ENCODE measurements at places on chromosomes 12 and 14.
A peak's percentile ranks its signal among the peaks of the same experiment; 100 is the strongest.

GRCh38 chr12:49932023-49932422, 18.5 kb upstream of the AQP2 start:
- DNase-seq = no peak

DNA sequence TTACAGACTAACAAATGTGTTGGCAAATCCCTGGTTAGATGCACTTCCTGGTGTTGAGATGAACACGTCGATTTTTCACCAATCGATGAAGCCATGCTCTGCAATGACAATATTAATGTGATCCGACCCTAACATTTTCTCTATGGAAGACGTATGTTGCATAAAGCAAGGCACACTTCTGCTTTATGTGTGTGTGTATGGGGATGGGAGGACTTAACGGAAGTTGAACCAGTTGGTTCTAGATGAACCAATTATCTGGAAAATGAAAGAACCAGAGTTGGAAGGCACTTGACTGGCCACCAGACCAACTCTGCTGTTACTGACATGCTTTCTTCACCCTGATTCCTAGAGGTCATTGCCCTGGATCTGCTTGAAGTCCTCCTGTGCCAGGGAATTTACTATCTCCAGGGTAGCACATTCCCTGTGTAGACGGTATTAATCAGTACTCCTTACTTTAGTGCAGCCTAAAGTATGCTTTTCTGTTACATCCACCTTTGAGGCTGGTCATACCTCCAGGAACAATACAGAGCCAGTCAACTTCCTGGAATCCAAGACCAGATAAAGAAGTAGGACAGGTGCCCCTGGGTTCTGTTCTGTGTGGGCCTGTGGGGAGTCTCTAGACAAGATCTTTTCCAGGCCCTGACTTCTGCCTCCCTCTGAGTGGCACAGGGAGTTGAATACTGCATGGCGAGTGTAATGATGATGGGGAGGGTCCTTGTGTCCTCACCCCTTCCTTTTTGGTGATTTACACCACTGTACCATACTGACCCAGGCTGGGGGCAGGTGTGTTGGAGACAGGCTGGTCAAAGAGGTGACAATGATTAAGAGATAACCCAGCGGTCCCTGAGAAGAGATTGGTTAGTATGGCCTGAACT, 4.1 kb downstream of the SDR39U1 start:
- no peak for DNase-seq

DNA sequence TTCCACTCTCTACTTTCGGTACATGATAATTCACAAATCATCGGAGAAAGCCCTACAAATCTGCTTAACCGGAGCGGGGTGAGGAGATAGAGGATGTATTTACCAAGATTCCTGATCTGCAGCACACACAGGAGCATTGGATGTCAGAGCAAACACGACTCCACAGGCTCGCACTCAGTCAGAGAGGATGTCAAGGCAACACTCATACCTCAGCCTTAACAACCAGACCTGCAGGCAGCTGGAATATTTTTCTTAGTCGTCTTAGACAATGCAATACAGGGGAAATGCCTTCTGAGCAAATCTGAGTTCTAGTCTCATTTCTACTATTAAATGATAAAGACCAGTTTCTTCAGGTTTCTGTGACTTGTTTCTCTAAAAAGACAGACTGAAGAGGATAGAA, 159.3 kb upstream of the CPNE8 start:
- DNase-seq = no peak

GRCh38 chr12:102535306-102535705, 54.9 kb upstream of the IGF1 start:
- DNase-seq = no peak

DNA sequence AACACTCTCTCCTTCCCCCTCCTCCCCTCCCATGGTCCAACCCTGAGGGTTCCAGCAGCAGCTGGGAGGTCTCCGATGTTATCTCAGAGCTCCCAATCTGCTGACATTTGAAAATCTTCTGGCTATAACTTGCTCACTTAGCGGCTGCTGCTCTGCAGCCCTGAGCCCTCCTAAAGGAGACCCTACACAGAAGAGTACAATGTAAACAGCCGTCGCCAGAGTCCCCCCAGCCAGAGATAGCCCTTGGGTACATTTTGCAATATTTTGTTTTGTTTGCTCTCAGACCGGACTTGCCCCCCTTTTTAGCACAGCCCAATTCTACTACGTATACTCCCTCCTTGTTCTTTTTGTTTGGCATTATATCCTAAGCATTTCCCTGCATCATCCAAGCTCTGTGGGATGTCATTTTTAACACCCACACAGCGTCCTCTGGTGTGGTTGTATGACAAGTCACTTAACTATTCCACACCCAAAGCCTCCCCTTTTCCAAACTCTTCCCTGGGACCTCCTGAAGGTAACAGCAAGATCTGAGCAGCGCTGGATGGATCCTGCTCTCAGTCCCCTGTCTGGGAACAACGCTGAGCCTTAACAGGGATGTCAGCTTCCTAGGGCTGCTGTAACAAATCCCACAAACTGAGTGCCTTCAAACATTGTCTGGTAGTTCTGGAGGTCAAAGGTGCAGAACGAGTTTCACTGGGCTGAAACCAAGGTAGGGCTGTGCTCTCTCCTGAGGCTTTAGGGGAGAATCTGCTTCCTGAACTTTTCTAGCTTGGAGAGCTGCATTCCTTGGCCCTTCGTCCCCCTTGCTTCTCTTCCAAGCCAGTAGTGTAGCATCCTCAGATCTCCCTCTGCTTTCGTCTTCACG, 25.3 kb upstream of the TCL1B start:
- no peak for DNase-seq

- DNase-seq = no peak
These were observed 11.2 kb downstream of the ZDHHC22 start for GRCh38 chr14:77130386-77130785.

DNA sequence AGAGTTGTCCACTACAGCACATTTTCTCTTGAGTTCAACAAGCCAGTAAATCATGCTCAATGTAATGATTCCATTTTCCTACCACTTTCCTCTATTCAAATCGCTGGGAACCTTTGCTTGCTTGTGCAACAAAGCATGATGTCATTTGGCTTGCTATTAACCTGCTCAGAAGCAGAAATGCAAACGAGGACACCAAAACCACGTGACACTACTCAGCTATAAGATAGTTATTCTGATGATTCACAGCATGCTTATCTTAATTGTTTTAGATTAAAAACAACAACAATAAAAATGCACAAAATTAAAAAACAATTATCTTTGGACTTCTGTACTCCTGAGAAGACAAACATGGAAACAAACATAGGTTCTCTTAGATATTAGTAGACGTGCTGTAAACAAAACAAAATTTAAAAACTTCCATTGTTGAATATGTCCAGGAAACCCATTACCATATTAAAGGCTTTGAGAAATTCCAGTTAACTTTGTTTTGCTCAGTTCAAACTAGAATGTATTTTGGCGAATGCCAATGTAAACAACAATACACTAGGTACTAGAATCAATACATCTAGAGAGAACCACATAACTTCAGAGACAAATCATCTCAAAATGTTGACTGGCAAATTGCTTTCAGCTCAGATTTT, 77.5 kb upstream of the KRAS start:
- peak; percentile 43 for DNase-seq

GRCh38 chr14:73168274-73168673, 32.0 kb downstream of the PSEN1 start:
- no peak for DNase-seq

GRCh38 chr12:55659486-55660385, 23.0 kb downstream of the OR10P1 start:
- no peak for DNase-seq

- DNase-seq = peak; percentile 59
These were observed 5.7 kb upstream of the VTI1B start for GRCh38 chr14:67680121-67680602.

- DNase-seq = no peak
These were observed 30.9 kb downstream of the TBC1D15 start for GRCh38 chr12:71870416-71870815.

DNA sequence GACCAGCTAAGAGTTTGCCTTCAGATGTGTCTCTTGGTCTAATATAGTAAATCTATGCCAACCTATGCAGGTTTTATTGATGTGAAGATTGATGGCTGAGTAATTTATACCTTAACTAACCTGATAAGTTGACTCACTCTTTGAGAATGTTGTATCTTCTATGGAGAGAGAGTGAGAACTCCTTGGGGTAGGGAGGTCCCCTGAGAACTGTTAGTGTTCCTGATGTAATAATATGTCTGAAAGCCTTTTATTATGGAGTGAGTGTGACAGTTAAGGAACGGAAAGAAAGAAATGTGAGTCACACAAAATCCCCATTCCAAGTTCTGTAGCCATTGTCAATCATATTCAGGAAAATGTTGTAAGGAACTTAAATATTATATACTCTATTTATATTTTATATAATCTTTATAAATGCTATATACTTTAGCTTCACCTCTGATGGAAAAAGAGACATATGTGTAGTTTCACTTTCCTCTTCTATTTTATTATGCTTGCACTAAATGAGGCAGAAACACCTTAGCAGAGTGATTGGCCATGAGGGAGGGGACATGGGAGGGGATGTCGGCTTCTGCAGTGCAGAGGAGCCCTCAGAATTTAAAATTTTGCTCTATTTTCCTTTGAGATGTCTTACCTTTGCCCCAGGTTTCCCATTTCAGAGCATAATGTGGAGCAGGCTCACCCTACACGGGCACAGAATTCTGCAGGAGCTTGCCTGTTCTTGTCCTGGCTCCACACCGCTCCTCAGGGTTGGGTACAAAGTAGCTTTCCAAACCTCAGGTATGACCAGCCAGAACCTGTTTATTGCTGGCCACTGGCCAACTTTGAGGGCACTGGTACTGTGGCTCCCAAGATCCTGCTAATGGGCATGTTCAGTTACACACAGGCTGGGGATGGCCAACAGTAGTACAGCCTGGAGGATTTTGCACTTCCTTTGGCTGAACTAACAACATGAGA, 57.7 kb downstream of the ARF6 start:
- DNase-seq = peak; percentile 94

DNA sequence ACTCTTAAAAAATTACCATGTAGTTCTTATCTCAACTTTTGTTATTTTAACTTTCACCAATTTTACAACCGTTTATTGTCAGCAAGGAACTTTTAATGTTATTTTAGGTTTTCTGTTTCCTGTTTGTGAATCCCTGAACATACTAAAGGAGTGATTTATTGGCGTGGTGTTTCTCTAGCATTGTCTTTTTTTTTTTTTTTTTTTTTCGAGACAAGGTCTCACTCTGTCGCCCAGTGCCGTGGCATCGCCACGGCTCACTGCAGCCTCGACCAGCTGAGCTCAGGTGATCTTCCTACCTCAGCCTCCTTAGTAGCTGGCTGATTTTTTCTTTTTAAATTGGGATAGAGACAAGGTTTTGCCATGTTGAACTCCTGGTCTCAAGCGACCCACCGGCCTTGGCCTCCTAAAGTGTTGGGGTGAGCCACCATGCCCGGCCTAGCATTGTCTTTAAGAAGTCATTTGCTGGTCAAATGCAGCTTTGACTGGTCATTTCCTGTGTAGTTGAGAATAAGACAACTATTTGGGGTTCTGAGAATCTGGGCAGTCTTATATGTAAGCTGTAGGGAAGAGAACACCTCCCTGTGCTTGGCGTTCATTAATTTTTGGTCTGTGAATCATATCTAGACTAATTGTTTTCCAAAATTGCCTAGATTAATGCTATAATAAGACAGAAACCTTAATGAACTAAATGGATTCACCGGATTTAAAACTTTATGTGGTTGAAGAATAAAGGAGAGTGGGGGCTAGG, 2.1 kb downstream of the WASHC4 start:
- DNase-seq = no peak

DNA sequence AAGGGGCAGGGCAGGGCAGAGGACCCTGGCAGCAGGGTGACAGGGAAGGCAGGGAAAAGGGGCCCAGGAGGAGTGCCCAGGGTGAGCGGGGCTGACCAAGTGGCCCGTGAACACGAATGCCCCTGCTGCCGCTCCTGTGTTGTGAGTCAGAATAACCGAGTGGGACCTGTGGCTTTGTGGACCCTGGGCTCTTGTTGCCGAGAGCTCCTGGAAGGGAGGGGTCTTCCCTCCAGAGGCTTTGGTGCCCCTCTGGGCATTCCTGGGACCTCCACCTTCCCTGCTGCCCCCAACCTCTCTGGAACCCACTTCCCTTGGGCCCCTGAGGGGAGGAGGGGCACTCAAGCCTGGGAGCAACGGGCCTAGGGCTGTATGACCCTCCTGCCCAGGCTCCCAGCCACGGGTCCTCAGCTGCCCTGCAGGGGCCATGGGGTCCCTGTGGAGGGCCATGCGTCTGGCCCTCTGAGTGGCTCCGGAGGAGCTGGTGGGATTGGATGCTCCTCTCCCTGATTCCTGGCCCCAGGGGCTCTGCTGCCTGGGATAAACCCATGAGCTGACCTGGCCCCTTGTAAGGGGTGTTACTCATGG, 319.4 kb downstream of the TMEM121 start:
- DNase-seq = no peak

DNA sequence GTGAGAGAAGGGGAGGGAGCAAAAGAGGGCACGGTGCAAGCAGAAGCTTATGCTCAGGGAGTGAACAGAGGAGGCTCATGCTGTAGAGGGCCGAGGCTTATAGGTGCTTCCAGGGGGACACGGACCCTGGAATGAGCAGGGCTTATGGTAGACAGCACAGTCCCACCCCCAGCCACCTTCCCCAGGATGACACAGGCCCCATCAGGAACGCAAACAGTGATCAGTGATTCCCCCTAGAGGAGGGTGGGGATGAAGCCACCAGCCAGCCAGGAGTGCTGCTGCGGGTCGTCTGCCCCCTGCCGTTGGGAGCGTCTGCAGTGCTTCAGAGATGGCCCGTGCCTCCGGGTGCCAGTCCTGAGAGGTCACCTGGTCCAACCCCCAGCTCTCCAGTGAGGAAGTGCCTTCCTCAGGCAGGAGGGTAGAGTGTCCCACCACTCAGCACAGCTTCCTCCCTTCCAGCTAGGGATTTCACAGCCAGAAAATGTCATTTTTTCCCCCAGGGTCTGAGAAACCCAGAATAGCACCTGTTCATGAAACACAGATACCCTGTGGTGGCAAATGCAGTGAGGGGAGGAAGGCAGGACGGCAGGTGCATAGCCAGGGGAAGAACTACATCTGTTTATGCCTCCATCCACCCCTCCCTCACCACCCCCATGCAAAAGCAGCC, 60.7 kb downstream of the SLC6A12 start:
- DNase-seq = no peak

DNA sequence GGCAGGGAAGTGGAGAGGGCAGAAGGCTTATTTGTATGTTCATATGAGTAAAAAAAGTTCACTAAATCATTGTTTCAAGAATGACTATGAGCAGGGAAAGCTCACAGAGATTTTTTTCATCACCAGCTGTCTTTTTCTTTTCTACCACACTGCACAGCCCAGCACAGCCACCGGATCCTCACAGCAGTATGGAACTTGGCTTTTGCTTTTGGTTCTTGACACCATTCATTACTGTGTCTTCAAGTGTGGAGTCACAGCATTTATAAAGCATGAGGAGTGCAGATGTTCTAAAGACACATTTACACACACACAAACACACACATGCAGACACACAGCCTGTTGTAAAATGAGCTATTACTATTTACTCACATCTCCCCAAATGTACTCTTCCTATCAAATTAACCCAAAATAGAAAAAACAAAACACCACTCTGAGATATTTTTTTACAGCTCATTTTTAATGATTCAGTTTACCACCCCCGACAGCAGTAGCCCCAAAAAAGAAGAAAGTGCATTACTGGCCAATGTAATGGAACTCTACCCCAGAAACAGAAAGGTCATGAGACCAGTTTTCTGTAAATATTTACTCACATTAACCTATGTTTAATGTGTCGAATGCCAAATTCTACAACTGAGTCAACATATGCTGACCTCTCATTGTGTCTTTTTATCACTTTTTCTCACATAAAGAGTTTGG, 60.5 kb downstream of the BTG1 start:
- no peak for DNase-seq

All from epithelial cell of prostate (primary cell).